ENCODE measurements at places on chromosomes 5 and 9.
A peak's percentile ranks its signal among the peaks of the same experiment; 100 is the strongest.

DNA sequence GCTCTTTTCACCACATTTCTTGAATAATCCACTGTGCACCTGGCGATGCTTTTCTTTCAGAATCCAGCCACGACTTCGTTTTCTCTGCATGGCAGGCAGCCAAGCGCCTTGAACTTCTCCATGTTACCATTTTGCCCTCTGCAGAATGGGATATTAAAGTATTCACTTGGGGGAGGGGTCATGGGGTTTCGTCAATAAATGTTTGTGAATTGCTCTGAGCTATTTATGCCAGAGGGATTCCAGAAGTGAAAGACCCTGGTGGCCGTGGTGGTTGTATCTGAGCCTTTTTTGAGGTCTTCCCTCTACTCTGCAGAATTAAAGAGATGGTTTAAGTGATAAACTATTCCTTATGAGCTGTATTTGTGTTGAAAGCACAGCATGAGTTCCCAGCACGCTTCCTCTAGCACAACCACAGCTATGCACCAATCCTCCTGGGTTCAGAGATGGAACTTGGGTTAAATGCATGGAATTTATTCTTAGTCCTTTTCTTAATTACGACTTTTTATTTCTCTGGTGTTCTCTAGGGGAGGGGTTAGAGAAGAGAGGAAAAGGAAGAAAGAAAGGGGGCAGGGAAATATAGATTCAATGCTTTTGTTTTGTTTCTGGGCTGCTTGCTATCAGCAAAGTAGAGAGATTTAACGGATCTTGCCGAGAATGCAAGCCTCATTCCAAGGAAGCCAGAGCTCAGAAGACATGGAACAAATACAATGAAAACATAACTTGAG is 478.2 kb upstream of the TNC start:
- no peak for DNase-seq

- peak; percentile 12 for DNase-seq
Measured at GRCh38 chr5:8879248-8879647, 666.6 kb downstream of the SEMA5A start.

DNA sequence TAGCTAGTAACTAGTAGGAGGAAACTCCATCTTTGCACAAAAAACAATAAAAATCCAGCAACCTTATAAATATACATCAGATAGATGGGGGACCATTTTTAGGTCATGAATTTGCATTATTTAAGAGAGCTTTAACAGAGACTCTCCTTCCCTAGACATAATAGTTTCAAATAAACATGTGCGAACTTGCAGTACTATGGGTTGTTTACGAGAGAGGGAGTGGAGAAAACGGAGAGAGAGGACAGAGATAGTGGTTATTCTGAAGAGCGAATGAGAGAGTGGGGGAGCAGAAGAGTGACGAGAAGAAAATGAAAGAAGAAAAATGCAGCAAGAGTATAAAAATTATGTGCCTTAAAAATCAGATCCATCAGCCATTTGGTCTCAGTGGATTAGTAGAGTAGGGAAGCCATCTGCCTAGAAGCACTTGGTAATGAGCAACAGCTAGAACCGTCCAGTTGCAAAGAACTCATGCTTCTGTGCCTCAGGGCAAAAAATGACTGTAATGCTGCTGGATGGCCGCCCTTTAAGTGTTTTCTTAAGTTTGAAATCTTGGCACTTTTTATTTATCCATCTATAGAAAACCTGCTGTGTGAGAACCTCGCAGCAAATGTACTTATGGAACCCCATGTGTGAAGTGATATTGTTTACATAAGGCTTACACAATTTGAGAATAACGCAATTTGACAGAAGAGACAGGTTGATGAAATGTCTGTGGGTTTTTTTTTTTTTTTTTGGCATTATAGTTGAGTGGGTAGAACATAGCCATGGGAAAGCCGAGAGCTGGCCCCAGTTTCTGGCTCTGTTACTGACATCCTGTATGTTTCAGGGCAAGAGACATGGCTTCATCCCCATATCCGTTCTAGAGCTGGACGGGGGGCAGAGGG is 95.6 kb upstream of the ZNF608 start:
- no peak for DNase-seq

GRCh38 chr9:126621919-126622735 is 8.4 kb downstream of the LMX1B start:
- DNase-seq = no peak

- no peak for DNase-seq
Measured at GRCh38 chr9:83996126-83996525, 15.5 kb downstream of the RMI1 start.

DNA sequence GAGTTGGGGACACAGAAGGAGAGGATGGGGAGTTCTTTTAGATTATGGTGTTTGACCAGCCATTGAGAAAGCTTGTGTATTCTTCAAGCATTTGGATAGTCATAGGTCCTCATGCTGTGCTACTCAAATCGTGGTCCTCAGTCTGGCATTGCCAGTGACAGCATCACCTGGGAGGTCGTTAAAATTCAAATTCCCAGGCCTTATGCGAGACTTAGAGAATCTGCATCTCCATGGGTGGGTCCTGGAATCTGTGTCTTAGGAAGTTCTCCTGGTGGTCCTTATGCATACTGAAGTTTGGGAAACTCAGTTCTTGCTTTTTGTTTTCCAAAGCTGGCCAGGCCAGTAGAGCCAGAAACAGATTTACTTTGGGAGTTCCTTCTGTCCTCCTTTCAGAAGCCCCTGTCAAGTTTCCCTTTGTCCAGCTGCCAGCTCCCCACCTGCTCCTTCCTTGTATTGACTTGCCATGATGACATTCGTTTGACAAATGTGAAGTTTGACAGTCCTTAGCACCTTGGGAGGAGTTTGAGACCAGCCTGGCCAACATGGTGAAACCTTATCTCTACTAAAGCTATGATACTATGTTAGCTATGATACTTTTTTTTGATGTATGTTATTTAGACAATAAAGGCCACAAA is 95.6 kb downstream of the PALM2AKAP2 start:
- no peak for DNase-seq

DNA sequence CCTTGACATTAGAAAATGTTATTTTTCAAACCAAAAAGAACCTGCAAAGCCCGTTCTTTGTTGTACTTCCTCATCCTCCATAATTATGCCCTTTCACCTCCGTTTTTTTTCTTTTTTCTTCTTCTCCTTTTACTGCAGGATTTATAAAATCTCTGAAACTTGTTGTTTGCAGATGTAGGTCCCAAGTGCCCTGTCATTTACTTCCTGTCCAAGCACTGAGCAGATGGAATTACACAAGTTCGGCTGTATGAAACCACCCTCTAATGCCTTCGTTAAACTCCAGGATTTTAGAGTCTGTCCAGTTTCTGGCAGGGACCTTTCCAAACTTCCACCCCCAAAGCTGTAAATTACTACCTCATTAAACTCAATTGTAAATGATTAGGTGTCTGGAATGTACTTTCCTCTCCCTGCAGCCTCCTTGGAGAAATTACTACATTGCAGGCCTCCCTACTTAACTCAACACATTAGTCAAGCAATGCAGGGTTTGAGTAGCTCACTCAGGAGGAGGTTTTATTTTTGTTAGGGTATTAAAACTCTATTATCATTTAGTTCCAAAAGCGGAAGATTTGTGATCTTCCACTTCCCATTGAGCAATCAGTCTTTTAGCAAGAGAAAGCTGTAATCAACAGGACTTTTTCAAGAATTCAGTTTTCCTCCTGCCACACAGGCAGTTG is 125.6 kb upstream of the LPAR1 start:
- DNase-seq = no peak

DNA sequence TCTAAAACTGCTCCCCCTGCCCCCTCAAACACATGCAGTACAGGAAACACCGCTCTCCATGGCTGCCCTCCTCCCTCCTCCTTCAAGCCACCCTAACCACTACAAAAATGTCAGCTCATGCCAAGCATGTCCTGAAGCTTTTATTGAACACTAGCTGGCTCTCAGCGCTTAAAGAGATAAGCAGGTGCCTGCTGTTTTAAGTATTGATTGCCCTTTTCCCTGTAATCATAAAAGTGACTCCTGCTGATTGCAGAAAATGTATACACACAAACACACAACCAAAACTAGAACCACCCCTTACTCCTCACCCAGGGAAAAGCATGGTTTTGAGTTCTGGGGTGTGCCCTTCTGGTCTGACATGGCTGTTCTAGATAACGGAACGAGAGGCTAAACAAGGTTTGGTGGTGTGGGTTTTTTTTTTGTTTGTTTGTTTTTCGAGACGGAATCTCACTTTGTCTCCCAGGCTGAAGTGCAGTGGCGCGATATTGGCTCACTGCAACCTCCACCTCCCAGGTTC is 3.7 kb upstream of the UCK1 start:
- DNase-seq = no peak

- no peak for DNase-seq
Measured at GRCh38 chr9:95459851-95460517, 56.8 kb downstream of the PTCH1 start.

- no peak for DNase-seq
Measured at GRCh38 chr9:69141851-69142250, 32.2 kb upstream of the TJP2 start.

GRCh38 chr5:144276034-144276822 is 105.6 kb downstream of the KCTD16 start:
- DNase-seq = no peak

DNA sequence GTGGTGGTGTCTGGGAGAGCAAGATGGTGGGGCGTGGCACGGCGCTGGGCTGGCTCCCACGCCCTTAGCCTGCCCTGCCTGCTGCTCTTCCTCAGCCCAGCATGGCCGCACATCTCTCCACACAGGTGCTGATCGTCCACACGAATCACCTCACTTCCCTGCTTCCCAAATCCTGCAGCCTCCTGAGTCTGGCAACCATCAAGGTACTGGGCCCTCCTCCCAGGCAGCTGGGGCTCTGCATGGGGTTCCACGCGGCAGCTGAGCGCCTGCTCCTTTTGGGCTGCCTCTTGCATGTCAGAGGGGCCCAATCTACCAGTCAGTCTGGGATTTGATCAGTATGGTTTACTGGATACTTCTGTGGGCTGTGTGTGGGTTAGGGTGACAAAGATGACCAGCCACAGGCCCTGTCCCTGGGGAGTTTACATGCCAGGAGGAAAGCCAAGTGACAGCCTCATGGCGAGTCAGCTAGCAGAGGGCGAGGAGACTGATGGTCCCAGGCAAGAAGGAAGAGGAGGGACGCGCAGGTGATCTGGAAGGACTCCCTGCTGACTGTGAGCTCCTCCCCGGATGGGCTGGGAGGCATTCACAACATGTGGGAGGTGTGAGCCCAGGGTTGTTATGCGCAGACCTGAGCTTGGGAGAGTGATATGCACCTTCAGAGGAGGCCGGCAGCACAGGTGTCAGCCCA is 6.0 kb downstream of the LRSAM1 start:
- no peak for DNase-seq

GRCh38 chr5:14250084-14250695 is 107.0 kb downstream of the TRIO start:
- no peak for DNase-seq

GRCh38 chr9:134491856-134492255 is 149.7 kb upstream of the COL5A1 start:
- no peak for DNase-seq

- DNase-seq = no peak
Measured at GRCh38 chr9:126126807-126127206, 199.8 kb upstream of the MVB12B start.

DNA sequence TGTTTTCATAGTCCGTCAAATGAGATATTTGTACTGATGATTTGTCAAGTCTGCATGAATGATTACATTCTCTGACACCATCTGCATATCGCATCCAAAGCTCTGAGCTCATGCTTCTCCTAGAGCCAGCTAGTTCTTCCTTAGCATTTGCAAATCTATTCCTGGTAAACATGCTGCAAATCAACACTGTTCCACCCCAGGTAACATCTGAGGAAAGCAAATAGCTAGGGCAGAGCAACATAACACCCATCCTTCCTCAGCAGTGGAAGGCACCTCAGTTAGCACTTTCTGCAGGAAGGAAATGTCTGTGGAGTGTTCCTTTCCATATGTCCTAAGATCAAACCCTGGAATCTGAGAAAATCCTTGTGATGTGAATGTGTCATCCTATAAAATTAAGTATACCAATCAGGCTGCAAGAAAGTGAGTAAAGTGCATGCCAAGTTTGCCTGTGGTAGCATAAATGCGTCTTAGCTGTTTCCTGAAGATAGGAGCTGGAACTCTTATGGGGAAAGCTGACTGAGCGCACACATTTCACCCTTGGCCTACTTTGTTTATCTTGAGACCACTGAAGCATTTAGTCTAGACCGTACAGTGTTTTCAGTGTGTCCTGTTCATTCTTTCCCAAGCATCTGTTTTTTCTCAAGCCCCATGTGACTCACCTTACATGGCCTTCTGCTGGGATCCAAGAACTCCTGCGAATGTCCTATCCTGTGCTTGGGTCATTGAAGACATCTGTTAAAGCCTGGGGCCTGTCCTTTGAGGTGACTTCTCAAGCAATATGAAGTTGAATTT is 50.9 kb upstream of the STARD4 start:
- DNase-seq = no peak

- DNase-seq = no peak
Measured at GRCh38 chr5:160905285-160905684, 53.3 kb upstream of the ATP10B start.

DNA sequence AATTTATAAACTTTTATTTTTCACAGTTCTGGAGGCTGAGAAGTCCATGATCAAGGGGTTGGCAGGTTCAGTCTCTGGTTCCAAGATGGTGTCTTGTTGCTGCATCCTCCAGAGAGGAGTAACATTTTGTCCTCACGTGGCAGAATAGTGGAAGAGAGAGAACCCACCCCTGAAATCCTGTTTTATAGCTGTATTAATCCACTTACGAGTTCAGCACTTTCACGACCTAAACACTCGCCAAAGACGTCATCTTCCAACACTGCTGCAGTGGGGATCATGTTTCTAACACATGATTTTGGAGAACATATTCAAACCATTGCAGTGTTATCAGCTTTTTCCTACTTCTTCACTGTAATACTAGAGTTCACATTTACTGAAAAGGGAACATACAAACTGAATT is 233.0 kb upstream of the ATP10B start:
- no peak for DNase-seq

DNA sequence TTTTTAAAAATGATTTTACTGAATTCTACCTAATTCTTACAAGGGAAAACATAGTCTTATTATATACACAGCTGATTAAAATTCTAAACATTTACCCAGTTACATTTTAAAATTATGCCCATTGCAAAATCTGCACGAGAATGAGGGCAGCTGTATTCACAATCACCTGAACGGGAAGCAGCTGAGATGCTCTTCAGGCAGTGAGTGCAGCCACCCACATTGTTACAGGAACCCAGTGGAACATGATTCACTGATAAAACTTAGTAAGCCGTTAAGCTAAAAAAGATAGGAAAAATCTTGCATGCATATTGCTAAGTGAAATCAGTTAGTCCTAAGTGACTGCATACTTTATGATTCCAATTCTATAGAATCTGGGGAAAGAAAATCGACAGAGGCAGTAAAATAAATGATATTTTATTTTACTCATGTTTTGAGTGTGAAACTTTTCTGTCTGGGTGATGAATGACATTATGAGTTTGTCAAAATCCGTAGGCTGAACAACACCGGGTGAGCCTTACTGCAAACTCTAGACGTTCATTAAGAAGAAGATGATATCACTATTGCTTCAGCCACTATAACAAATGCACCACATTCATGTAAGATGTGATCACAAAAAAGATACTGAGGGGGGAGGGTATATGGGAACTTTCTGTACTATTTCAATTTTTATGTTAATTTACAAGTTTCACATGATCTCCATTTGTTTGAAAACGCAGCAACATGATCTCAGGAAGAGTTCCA is 39.1 kb upstream of the FLT4 start:
- DNase-seq = no peak
